ENCODE measurements at places on chromosomes 16 and 17.

DNA sequence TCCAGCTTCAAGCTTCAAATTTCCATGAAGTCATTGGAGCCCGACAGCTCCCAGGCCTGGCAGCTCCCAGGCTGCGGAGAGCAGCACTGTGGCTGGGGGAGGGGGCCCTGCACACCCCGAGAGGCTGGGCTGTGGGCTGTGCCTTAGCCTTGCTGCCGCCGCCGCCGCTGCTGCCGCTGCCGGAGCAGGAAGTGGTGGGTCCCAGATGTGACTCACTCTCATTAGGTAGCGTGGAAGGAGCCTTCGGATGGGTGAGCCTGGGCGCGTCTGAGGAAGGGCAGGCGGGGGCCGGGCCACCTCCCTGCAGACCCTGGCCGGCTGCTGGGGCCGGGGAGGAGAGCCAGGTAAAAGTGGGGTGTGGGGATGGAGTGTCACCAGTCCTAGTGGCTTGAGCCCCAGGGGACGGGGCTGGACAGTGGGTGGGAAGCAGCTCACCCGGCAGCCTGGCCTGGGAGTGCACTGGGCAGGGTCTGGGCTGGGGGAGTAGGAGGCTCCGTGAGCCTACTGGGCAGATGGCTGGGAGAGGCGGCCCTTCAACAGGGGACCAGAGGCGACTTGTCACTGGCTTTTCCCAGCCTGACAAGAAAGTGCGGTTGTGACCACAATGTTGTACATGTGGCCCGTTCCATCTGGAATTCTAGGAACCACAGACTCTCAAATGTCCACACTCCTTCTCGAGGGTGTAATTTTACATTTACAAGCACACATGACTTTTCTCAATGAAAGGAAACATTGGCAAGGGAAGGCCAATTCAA, at the start of gene ADCY7:
Gene ADCY7, plus strand, starts transcription at position 215 of the 755 bp plus-strand sequence. CDS start 21,629 bp downstream, outside the sequence.
- DNase-seq, result no peak

- DNase-seq, result no peak
Measured at GRCh38 chr16:49596068-49596467, 222.5 kb downstream of the C16orf78 start.

- no peak for DNase-seq
Measured at GRCh38 chr16:55021595-55022475, 91.2 kb downstream of the IRX5 start.

DNA sequence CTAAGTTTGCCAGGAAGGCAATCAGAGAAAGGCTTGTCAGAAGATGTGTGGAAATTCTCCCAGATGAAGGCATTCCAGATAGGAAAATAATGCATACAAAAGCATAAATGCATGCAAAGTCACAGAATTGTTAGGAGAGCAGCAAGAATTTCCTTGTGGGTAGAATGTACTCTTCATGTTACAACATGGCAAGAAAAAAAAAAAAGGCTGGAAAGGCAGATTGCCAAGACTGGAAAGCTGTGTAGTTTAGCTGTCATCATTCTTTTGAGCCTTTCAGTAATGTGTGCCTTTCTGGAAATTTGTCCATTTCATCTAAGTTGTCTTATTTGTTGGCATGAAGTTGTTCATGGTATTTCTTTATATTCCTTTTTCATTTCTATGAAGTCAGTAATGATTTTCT, 71.0 kb upstream of the EFCAB3 start:
- DNase-seq, result no peak

DNA sequence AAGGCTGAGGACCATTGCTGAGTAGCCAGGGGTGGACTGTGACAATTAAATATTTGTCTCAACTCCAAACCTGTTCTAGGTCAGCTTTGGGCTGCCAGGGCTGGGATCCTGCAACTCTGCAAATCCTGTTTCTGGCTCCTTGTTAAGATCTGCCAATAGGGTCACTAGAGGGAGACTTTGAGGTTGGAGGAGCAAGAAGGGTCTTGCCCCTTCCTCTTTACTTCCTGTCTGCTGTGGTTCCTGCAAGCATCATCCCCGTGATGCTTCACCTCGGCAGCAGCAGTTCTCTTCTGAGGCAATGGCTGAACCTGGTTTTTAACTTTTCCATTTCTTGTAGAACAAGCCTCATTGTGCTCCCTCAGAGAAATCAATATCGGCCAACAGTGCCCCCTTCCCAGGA, 124.6 kb downstream of the IRX5 start:
- no peak for DNase-seq

GRCh38 chr16:72913551-72913950, 134.4 kb downstream of the ZFHX3 start:
- no peak for DNase-seq

GRCh38 chr16:61569028-61569427, 467.2 kb downstream of the CDH8 start:
- DNase-seq, result no peak

GRCh38 chr16:8372141-8372540, 218.2 kb downstream of the TMEM114 start:
- DNase-seq, result no peak

Data from NCI-H1092 treated with DMSO at 0.1 percent for 48 hours (cell line).